ENCODE measurements at places on chromosomes 4 and X. TPM values are rescaled to one million over a fixed set of nuclear protein-coding genes. Genes with fewer than 3 reads are reported as not detected.

ABCG2 gene
- 8.0 TPM for total RNA-seq

HTRA3 gene
- total RNA-seq, result 147 TPM

PTPN13 gene
- 80.1 TPM for total RNA-seq

RTL5 gene
- 6.9 TPM for total RNA-seq

BCLAF3 gene
- total RNA-seq, result 5.4 TPM

CLDN34 gene
- not detected for total RNA-seq

AWAT2 gene
- total RNA-seq, result not detected

KDR gene
- 160 TPM for total RNA-seq

PDLIM5 gene
- 148 TPM for total RNA-seq

GABRG1 gene
- total RNA-seq, result not detected

POU3F4 gene
- not detected for total RNA-seq

LNX1 gene
- total RNA-seq, result 72.4 TPM

IGSF1 gene
- 0.96 TPM for total RNA-seq

GLRA3 gene
- total RNA-seq, result not detected

- DNase-seq, result no peak
Measured at GRCh38 chrX:148500423-148501385, at the start of gene AFF2. AFF2 (plus strand) TSS chrX:148500617; CDS start chrX:148501098, 481 bp downstream.

- no peak for DNase-seq
Measured at GRCh38 chr4:47715716-47716416, 122.0 kb downstream of the CORIN start.

DNA sequence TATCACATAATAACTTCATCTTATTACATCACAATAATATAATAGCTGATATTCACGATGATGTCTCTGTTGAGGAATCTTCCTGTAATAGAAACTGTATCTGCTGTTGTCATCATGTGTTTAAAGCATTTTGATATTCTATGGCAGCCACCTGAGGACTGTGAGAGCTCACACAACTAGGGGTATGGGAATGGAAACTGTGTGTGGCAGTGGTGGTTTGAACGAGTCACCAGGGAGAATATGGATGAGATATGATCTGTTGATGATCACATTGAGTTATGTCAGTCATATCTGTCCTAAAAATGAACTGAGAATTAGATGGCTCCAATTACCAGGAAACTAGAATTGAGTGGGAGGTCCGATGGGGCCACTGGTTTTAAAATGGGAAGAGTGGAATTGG is 169.6 kb downstream of the MID1IP1 start:
- no peak for DNase-seq

- DNase-seq, result no peak
Measured at GRCh38 chrX:24828147-24828546, 134.4 kb downstream of the POLA1 start.

DNA sequence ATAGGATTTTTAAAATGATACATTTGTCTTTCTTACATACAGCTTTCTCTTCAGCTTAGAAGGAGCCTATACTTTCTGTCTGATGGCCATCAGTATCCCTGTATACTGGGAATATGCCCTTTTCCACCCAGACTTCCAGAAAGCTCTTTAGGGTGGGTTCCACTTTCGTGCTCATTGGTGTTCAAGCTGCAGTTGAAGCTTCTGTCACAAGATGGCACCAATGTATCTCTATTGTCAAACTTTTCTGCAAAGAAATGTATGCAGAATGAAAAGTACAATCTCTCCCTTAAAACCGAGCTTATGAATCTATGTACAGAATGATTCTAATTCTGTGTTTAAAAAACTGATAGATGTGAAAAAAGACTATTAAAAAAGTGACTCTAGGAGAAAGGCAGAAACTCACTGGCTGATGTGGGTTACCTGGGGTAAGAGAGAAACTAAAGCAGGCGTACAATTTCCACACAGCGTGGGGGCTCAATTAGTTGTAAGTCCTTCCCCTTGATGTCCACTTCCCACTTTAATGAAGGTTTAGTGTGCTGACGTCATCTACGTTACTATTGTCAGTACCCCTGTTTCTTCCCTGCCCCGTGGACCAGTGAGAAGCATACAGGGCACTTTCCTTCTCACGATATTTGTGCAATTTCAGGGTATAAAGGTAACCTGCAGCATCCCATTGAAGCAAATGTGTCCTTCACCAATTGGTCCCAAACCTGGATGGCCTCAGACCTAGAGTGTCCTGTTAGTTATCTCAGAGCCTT is 57.3 kb upstream of the TCEAL2 start:
- DNase-seq, result no peak

- no peak for DNase-seq
Measured at GRCh38 chrX:8971116-8971515, 62.8 kb downstream of the FAM9B start.

DNA sequence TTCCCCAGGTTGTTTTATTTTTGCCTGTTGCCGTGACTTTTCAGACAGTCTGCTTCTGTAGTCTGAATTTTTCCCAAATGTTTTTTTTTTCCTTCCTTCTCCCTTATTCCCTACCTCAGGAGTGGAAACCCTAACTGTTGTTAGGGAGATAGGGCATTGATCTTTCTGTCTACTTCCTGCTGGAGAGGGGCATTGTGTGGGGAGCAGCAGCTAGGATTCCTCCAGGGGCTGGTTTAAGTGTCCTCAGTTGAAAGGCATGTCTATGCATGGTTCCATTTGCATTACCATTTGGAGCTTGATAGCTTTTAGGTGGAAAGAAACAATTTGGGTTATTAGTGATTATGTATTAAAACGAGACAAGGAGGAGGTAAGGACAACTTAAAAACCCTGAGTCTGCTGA is 383.9 kb downstream of the DCAF12L2 start:
- DNase-seq, result no peak

GRCh38 chr4:146165221-146165620 is 10.3 kb upstream of the LSM6 start:
- no peak for DNase-seq

DNA sequence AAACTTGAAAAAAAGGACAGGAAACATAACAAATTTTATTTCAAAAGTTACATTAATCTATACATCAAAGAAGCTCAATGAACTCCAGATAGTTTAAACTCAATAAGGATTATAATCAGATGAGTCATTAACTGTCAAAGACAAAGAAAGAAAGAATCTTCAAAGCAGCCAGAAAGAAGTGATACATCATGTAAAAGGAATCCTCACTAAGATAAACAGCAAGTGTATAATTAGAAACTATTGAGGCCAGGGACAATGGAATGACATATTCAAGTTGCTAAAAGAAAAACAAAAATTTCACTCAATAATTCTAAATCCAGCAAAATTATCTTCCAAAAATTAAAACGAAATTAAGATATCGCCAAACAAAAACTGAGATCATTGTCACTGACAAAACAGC is 161.6 kb upstream of the NWD2 start:
- no peak for DNase-seq

DNA sequence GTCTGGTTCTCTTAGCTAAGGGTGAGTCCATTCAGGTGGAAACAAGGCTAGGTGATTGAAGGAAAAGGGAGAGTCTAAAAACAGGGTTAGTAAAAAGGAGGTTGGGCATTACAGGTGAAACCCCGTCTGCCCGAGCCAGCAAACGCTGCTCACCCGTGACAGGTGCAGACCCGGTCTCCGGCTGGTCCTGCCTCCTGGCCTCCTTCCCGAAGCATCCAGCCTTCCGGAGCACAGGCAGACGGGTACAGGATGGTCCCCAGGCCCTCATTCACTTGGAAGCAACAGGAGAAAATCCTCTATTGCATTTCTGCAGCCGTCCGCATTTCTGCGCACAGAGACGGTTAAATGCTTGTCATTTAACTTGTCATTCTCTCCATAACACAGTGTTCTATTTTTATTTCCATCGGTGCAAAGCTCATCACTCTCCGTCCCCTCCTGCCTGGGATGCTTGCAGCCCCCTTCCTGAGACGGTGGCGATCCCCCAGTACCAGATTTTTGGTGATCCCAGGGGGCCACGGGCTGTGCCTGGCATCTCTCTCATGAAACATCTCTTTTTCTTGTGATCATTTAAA is 90.8 kb upstream of the PPP2R3B start:
- DNase-seq, result no peak

DNA sequence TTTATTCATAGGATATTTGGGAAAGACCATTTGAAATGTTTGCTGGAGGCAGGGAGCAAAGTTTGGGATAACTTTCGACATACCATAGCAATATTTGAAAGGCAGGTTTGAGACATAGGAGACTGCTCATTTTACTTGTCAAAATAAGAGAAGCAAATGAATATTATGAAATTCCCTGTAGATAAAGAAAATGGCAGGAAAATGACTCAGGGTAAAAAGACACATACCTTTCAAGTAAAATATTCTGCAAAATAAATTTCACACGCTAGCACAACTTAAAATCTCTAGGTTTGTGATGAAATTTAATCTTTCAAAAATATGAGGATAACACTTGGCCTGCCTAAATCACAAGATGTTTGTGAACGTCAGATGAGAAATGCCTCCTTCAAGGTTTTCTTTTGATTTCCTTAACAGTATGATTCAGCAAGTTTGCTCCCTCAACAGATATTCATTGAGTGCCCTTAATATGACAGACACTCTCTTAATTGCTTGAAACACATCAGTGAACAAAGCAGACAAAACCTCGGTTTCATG is 6.6 kb downstream of the TMEM156 start:
- DNase-seq, result no peak

GRCh38 chrX:13415509-13415908 is 95.7 kb upstream of the ATXN3L start:
- DNase-seq, result no peak

Data from omental fat pad (tissue), 4 donors.